ENCODE measurements at places on chromosomes 2 and 18.

DNA sequence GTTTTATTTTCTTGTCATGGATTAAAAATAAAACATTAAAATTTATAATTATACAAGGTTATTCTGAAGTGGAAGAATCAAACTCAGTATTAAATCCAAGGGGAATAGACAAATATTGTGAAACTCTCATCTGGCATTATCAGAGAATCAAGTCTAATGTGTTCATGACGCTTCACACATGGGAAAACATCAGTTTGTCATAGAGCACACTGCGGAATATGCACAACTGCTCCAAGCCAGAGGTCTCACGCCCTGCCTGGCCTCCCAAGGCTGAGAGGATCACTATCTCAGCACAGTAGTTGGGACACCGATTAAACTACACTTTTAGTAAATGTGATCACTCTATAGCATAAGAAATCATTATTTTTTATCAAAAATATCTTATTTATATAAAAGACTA lies 20.7 kb upstream of the TRIM43B start:
- DNase-seq: no peak

GRCh38 chr2:160381425-160381951 lies 112.1 kb downstream of the RBMS1 start:
- DNase-seq: no peak

DNA sequence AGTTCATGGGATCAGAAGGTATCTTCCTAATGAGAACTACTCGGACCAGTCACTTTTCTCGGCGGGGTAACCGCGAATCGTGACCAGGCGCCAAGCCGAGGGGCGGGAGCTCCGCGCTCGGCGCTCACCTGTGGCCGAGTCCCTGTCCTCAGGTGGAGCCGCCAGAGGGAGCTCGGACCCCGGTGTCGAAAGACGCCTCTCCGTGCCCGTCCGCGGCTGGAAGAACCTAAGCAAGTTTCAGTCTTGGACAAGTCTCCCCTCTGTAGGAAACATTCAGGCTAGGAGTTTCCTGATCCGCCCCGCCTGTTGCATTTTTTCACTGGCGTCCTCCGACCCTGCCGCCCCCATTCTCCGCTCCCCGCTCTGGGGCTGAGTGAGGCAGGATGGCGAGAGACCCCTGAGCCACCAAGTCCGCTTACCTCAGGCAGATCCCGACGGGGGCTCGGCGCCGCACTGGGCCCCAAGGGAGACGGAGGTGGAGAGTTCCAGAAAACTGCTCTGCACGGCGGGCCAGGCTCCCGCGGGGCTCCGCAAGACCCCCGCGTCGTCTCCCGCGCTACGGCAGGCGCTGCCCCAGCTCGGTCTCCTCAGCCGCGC lies 480 bp downstream of the DSEL start:
- DNase-seq: peak; percentile 94

GRCh38 chr2:197328461-197328860 lies 17.9 kb upstream of the ANKRD44 start:
- DNase-seq: no peak

DNA sequence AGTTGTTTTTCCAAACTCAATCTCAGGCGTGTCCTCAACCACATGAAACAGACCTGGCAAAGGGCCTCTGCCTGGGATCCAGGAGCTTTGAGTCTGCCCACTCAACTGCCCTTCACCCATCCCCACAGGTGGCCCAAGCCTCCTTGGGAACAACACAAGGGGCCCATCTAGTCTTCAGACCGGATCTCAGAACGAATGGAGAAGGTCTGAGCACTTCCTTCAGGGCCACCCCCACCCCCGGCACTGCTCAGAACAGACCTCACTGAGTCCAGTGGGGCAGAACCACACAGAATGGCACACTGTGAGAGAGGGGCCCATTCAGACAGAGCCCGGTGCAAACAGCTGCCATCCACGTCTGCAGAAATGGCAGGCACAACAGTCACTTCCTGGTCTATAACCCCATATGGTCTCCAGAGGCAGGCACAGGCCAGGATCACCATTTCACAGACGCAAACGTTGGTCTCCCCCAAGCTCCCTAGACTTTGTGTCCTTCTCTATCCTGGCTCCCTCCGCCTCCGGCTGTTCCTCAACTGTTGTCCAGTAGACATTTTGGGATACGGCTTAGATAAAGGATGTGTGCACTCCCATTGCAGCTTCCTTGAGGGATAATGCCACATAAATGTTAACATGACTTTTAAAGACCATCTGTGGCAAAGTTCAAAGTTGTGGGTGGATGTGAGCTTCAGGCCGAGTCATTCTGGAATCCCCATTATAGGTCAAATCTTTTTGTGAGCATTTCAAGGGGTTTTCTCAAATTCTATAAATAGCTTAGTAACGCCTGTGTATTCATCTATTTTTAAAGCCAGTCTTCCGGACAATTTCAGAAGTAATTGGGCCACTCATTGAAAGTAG lies 149.7 kb downstream of the SMAD7 start:
- DNase-seq: no peak

DNA sequence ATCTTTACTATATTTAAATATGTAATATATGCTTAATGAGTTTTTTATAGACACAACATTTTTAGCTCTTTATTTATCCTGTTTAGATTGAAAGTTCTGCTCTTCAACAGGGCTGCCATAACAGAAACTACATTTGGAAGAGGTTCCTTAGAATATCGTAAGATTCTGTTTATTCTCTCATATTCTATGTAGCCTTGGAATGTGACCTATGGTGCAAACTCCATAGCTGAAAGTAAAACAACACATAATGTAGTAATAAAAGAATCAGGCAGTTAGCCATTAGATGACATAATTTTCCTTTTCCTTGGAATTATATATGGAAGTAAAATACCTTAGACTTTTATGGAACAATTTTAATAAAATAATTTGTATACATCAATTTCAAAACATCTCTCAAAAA lies 91.3 kb downstream of the ZNF804A start:
- DNase-seq: no peak

DNA sequence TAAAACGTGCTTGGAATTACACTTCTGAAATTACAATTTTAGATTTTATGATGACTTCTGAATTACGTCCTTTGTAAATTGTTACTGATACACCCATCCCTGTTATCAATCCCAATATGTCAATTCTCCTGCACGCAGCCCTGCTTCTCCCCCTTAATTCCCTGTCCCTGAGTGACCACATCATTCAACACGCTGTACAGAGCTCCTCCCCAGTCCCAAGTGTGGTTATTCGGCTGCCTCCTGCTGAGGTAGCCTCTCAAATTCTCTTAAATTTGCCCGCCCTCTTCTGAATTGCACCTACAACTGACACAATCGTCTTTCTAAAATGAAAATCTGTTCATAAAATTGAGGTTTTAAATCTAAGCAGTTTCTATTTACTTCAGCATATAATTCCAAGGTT lies 10.1 kb downstream of the SERPINB8 start:
- DNase-seq: no peak
